ENCODE measurements at places on chromosomes 3 and 15.

GRCh38 chr3:42376344-42376798 lies 34.0 kb downstream of the LYZL4 start:
- no peak for DNase-seq

DNA sequence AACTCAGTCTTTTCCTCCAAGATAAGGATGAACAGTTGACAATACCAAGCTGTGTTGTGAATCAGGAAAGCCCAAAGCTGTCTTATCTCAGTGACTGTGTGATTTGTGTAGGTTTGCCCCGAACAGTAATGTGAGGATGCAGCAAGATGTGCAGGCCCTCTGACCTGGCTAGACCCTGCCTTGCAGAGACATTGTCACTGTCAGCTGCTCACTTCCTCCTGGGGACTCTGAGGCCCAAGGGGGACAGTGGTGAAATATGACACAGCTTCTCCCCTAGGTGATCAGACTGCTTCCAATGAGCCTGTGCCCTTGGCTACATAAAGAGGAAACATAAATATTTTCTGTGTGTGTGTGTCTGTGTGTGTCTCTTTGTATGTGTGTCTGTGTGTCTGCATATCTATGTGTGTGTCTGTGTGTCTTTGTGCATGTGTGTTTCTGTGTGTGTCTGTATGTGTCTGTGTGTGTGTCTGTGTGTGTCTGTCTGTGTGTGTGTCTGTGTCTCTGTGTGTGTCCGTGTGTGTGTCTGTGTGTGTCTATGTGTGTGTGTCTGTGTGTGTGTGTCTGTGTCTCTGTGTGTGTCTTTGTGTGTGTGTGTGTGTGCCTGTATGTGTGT lies 21.7 kb downstream of the LRRK1 start:
- DNase-seq = peak; percentile 40

DNA sequence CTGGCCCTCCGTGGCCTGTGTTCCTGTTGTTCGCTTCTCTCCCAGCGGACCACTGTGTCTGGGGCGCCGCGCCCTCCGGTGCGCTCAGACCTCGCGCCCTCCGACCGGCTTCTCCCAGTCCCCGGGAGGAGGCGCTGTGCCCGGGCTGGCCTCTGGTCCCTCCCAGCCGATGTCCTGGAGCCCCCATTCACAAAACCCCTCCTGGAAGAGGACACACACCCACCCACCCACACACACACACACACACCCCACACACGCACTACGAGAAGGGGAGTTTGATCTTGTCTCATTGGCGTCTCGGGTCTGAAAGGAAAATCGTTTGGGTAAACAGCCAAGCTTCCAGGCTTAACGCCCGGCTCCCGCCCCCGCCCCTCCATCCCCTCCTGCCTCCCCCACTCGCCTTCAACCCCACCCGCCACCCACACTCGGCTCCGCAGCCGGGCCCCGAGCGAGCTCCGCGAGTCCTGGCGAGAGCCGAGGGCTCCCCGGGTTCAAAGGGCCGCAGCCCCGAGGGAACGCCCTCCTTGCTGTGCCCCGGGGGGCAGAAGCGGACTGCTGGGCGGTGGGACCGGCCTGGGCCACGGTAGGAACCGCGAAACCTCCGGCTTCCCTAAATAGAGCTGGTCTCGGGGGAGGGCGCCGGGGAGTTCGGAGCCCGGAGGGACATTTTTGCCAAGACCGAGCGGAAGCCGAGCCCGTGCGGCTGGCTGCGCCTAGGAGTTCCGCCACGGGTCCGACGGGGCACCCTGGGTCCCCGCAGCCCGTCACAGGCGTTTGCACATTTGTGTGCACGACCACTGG lies 23.6 kb downstream of the NR2F2 start:
- no peak for DNase-seq

- no peak for DNase-seq
Observed at GRCh38 chr3:35291471-35292236, 347.7 kb upstream of the ARPP21 start.

DNA sequence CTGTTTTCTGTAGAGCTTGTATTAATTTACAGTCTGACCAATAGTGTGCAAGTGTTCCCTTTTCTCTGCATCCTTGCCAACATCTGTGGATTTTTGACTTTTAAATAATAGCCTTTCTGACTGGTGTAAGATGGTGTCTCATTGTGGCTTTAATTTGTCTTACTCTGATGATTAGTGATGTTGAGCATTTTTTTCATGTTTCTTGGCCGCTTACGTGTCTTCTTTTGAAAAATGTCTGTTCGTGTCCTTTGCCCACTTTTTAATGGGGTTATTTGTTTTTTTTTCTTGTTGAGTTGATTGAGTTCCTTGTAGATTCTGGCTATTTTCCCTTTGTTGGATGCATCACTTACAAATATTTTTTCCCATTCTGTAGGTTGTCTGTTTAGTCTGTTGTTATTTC lies 7.6 kb upstream of the ACOX2 start:
- no peak for DNase-seq

GRCh38 chr3:172083995-172084409 lies 44.6 kb downstream of the FNDC3B start:
- no peak for DNase-seq

DNA sequence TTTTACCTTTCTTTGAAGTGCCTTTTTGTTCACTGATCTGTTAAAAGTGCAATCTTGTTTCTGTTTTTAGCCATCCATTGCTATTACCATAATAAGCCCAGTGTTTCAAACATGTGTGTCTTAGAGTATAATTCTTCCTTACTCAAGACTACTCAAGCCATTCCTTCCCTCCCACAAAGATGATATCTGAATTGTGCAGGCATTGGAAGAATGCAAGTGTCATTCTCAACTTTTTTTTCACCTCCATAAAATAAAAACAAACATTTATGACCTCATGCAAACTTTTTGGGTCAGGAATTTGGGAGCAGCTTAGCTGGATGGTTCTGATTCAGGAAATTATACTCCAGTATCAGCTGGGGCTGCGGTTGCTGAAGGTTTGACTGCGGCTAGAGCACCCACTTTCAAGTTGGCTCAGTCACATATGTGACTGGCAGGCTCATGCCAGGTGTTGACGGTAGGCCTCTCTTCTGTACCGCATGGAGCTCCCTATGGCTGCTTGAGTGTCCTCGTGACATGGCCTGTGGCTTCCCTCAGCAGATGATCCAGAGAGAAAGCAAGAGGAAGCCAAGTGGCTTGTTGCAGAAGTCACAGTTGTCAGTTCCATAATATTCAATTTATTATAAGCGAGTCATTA lies 490.8 kb downstream of the CNTN4 start:
- no peak for DNase-seq

DNA sequence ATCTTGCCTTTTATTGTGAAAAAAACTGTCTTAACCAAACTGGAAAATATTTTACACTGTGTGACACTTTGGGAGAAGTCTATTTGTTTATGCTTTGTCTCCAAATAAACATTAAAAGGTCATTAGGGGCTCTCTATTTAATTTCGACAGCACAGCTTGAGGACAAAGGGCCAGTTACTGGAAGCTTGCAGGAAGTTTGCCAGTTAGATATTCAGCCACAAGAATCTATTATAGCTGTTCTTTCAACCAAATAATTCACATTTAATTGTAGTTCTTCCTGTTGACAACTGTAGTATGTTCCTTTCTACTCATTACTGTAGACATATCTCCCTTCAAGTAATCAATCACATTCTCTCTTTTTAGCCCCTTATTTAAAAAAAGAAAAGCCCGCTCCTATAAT lies 6.1 kb downstream of the CP start:
- DNase-seq = no peak

DNA sequence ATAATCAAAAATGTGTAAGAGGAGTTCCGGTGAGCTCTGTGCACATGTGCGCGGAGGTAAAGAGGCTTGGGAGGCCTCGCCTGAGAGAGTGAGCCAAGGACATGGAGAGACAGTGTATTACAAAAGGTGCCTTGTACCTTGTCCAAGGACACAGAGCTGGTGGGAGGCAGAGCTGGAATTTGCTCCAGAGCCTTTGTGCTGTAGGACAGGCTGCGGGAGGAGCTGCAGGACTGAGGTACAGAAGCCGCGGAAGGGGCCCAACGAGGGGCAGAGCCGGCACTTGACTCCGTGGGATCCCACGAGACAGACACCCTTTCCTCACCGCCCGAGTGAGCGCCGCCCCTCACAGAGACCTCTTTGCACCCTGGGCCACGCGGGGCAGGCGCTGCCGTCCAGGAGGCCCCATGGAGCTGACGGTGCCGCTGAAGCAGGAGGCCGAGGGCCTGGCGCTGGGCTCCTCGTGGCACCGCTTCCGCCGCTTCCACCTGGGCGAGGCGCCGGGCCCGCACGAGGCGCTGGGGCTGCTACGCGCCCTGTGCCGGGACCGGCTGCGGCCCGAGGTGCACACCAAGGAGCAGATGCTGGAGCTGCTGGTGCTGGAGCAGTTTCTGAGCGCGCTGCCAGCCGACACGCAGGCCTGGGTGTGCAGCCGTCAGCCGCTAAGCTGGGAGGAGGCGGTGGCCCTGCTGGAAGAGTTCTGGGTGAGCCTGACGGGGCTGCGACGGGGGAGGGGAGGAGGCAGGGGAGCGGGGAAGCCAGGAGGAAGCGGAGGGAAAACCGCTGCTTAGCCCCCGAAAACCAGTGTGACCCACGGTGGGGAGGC lies 68.7 kb downstream of the SLTM start:
- peak; percentile 28 for DNase-seq

GRCh38 chr15:92291900-92292299 lies 101.8 kb upstream of the ST8SIA2 start:
- DNase-seq = no peak

DNA sequence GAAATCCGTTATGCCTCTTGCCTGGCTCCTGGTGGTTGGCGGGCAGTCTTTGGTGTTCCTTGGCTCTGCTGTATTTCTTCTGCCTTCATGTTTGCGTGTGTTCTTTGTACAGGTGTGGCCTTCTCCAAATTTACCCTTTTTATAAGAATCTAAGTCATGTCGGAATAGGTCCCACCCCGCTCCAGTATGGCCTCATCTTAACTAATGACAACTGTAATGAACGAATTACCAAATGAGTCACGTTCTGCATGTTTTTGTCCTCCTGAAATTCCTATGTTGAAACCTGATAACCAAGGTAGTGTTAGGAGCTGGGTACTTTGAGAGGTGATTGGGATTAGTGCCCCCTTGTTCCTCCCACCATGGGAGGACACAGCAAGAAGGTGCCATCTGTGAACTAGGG lies 71.1 kb downstream of the ITPR1 start:
- DNase-seq = no peak

DNA sequence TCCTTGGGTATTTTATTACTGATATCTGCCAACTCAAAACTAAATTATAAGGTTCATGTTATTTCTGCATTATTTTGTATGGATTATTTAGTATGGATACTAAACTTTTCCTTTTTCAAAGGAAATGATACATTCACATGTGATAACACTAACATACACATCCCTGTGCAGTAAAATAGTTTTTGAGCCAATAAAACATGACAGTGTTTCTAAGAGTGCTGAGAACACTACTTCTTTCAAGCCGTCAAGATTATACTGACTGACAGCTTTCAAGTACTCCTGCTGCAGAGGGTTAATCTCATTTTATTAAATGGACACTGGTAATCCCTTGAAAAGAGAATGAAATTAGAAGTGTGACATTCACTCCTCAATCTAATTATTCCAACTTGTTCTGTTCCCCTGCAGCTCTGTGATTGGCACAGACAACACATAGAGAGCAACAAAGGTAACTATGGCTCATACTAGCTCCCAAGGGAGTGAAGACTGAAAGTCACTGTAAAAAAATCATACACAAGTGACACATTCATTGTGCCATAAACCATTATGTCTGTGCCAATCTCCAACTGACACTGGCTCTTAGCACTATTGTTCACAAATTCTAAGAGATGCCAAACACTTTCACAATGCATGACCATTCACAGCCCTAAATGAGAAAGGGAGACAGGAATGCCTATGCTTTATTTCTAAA lies 468.6 kb downstream of the SHQ1 start:
- no peak for DNase-seq

DNA sequence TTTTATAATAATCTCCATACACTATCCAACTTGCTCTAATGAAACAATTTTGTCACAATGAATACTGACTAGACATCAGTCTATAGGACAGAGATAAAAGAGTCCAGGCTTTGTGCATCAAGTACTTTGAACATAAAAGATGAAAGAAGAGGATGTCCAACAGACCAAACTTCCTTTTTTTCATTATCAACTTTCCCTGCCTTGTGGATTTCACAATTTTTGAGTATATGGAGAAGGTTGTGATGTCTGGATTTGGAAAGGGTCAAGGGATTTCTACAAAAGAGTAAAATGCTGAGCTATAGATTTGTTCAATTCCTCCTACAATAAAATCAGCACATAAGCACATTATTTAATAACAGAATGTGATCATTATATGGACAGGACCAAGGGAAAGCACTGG lies 25.7 kb downstream of the CD47 start:
- DNase-seq = no peak

DNA sequence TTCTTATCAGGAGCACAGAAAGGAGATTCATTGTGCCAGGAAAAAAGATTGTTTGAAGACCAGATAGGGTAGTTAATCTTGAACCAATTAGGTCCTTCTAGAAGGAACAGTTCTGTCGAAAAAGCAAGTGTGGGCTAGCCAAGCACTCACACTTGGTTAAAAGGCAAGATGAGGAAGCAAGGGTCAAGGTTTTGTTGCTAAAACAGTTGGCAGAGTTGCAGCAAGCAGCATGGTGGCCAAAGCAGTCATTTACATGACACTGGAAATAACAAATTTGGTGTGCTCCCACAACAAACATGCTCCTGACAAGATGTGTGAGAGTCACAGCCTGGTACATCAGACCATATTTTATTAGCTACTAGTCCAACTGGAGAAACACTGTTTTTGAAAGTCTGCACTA lies 228.0 kb upstream of the CFAP20DC start:
- DNase-seq = no peak

- DNase-seq = peak; percentile 75
Observed at GRCh38 chr3:50347187-50347813, 1.8 kb upstream of the ZMYND10 start.

DNA sequence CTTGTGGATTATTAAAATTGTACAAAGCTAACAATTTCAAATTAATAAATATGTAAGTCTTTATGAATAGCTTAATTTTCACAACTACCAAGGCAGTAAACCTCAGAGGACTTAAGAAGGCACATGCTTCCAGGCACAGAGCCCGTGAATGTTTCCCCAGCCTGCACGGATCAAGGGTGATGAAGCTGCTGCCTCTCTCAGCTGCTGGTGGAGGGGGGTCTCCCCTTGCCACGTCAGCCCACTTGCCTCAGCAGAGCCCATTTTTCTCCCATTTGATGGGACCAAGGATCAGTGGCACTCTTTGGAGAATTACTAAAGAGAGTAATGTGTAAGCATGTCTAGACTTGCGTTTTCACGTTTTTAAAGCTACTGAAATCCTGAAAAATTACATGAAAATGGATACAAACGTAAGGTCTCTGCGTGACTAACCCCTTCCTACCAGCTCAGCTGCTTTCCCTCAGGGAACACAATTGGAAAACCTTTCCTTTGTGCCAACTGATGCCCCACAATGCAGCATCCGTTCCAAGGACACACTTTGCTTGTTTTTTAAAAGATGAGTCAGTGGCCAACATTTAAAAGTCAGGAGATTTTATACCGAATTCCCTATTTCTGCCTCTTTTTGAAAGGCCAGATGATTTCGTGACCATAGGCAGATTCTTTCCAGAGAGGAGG lies 494.1 kb downstream of the GABRG3 start:
- DNase-seq = no peak

DNA sequence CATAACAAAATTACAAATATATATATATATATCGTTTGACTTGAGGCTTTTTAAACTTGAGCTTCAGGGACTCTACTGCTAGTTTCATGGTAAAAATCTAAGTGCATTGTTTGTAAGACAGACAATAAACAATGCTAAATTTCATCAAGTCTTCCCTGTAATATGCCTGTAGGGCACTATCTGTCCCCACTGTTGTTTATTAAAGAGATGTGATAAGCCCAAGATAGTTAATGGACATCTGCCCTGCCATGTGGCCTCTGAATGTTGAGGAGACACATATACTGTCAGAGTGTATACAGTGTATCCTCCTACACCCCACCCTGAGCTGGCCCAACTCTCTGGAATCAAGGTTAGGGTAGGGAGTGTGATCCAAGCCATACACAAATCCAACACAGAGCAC lies 15.1 kb upstream of the EIF1B start:
- DNase-seq = no peak

Data from germinal center (tissue), 1 donor.